Stimulated activated CD4-positive, alpha-beta T cell treated with anti-CD3 and anti-CD28 coated beads, Interleukin-2, amount 100 ng/mL, for 48 hours (primary cell): ENCODE measurements at places on chromosomes 1 and 21.

DNA sequence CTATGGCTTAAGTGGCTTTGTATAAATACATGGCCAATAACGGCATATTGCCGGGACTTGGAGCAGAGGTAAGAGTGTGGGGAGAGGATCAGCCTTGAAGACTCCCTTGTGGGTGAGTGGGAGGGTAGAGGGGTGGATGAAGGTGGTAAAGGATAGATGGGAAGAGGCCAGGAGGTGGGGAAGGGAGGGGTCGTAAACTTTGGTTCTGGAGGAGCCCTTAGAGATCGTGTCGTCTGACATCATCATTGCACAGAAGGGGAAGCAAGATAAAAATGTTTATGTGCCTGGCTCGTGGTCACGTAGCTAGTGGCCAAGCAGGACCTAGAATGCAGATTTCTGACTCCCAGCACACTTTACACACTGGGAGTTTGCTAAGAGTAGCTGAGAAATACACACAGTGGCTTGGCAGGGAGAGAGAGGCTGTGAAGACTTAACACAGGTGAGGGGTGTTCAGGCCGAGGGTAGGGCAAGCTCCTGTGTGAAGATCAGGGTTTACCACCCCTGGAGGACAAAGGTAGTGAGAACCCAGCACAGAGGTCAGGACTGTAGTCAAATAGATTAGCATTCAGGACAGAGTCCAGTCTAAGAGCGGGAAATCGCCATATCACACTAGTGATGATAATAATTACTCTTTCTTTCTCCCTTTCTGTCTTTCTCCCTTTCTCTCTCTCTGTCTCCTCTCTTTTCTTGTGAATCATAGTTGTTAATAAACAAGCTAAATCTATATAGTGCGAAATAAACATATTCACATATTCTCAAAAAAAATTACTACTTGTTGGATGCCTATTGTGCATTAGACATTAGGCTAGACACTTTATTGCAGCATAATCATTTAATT lies 75.5 kb downstream of the LRRC8D start:
- DNase-seq, result no peak

DNA sequence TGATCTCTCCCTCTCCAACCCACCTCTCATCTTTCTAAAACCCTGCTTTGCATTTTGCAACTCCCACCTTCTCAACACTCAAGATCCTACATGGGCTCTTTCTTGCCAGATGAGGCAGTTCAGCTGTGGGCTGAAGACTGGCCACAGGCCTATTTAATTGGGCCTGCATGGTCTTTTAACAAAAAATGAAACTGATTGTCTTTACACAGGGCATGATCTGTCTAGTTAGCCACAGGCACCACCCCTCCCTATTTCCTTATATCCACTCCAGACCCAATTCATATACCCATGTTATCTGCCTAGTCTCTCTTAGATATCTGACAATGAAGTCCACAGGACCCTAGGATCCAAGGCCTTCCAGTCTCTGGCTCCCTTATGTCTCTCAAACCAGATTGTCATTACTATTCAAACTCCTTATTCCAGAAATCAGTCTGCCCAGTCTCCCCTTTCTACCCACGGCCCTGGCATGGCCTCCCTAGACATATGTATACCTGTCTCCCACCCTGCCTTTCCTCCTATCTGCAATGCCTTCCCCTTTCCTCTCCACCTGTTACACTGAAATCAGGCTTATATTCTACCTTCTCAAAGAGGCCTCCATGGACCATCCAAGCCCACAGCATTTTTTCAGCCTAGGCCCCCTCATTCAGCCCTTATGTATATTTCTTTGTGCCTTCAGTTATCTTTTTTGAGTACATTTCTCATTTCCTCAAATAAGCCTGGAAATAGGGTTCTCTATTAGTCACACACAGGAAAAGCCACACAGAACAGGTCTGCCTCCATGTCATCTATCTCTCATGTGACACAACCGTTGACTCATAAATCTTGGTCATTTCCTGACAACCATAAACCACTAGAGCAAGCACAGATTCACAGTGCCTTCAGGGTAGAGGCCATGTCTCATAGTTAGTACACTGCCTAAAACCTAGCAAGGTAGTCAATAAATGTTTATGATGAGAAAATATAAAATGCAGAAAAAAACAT lies 39.0 kb downstream of the LPAR3 start:
- no peak for DNase-seq

GRCh38 chr1:173052681-173053196 lies 2.0 kb upstream of the TNFSF18 start:
- DNase-seq, result no peak

DNA sequence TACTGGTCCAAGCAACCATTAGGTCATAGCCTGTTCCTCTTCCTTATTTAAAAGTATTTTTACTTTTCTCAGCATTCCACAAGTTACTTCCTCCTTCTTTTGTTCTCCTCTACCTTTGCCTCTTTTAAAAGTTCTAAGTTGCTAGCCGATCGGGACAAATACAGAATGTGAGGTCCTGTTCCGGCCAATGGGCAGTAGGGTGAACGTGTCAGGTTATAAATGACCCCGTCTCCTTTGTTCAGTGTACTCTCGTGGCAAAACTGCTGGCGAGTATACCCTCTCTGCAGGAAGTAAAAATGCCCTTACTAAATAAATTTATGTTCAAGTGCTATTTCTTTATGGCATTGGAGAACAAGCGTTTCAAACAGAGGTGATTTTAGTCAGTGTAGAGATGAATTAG lies 2.5 kb downstream of the ADCY10 start:
- DNase-seq, result no peak

GRCh38 chr1:17273096-17273495 lies 24.2 kb downstream of the PADI3 start:
- no peak for DNase-seq

DNA sequence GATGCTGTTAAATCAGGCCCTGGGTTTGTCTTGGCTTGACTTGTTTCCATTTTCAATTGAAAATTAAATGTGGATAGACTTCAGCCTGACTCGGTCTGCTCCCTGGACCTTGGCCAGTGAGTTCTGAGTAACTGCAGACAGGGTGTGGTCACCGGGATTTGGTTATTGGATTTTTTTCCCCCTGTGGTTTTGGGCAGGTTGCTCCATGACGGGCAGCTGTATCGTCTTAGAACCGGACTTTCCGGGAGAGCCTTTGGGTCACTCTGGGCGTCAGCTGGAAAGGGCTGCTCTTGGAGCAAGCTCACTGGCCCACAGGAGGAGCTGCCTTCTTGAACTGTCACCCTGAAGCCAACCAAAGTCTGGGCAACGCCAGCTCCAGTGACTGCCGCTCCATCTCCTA lies 75.0 kb downstream of the CLIC6 start:
- no peak for DNase-seq

DNA sequence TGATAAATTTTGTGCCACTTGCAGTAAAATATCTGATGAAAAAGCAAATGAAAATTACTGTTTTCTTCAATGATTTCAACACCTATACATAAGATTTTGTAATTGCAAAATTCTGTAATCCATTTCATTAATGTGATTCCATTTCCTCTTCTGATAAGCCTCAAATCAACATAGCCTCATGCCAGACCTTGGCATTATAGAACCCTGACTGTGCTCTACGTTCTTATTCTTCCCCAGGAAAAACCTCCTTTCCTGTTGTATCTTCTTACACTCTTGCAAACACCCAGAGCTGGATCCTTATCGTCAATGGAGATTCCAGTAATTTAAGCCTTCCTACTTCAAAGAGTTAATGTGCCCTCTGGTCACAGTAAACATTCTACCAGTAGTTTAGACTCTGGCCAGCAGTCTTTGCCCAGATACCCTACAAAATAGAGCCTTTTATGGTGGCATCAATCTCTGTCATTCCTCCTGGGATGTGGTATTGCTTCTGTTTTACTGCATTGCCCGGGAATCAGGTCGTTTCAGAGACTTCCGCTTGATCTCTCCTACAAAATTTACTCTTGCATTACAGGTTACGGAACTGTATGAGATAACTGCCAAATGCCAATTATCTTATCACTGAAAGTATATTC lies 48.5 kb upstream of the CHRM3 start:
- DNase-seq, result no peak

GRCh38 chr21:40667967-40668366 lies 179.0 kb downstream of the DSCAM start:
- no peak for DNase-seq

DNA sequence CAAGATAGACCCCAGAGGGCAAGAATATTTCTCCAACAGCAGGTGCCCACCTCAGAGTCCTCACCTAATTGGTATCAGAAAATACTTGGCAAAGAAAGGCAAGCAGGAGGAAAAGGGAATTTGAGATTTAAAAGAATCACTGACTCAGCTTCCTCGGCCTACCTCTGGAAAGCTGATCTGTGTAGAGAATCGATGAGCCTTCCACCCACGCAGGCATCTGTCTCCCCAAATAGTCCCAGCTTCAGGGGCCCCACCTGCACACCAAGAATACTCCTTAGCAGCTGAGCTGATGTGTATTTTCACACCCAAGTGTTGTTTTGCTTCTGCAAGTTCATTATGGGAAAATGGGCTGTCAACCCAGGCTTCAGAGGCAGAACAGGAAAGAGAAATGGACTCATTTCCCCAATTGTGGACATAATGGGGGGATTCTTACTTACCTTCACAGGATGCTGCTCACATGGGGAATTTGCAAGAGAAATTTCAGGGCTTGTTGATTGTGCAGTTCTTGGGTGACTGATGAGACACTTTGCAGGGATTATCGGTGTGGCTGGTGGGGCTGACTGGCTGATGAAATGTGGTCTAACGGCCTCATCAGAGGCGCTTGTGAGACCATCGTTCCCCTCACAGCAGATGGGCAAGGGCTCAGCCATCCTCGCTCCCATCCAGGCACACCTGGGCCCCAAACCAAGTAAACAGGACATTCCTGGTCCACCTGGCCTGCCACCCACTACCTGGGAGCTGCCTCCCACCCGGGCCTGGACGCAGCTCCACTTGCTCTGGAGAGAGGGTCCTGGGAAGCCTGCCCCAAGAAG lies 436.3 kb downstream of the PTPRU start:
- no peak for DNase-seq

GRCh38 chr1:22188914-22189313 lies 46.0 kb upstream of the WNT4 start:
- DNase-seq, result no peak

DNA sequence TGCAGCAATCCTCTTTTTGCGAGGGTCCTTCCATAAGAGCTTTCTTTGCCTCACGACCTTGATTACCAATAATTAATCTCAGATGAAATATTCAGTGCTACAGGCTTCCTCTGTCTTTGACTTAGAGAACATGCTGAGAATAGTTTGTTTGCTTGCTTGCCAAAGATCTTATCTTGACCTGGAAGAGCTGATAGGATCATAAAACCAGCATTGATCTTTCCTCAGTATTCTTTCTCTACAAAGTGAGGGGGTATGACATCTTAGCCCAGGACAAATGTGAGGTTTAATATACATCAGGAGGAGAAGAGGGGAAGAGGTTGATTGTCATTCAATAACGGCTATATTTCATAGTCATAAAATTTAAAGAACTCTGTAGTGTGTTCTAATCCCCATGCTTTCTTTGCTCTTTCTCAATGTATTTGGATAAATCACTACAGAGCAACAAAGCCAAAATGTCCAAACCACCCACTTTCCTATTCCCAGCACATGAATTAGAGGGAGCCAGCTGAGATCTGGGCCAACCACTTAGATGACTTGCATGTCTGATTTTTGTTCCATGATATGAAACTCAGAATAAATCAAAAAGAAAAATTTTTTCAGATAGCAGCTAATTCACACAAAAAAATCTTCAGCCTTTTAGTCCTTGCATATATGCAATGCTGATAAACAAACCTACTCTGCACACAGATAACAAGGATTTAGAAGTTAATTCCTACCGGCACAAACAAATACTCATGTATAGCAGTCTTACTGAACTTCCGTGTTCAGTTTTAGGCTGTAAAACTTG lies 50.5 kb upstream of the IPO9 start:
- DNase-seq, result no peak

DNA sequence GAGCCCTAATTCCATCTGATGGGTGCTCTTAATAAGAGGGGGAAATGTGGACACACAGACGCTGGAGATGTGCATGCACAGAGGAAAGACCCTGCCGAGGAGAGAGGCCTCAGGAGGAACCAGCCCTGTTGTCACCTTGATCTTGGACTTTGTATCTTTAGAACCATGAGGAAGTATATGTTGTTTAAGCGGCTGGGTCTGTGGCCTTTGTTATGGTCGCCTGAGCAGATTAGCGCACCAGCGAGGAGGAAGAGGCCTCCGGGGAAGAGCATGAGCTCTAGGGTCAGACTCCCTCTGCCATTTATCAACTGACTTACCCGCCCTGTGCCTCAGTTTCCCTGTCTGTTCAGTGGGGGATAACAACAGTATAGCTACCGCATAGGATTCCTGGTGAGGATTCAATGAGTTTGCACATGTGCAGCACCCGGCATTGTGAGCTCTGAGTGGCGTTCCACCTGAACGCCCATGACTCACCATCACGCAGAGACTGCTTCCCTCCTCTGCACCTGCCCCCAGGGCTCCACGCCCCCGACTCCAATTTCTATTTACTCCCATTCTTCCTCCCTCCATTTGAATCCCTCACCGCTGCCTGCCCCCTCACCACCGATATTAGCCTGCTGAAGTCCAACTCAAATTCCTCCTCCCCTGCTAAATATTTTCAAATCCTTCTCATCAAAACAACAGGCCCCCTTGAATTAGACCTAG lies 67.2 kb downstream of the ATP5PO start:
- no peak for DNase-seq

GRCh38 chr1:110880708-110881374 lies 7.9 kb downstream of the CD53 start:
- no peak for DNase-seq

DNA sequence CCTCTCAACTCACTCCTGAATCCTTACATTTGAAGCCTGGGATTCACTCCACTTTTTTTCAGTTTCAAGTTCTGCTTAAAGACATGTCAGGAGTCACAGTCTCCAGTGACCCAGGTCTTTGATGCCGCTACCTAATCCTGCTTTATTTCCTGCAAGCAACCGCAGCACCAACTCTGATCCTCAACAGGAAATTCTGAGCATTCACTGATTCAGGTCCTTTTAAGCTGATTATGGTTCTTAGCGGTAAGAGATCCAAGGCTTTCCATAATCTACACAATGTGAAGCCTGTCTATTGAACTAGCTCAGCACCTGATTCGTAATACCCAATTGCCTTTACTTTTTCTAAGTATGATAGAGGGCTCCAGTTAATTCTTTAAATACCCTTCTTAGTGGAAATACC lies 43.7 kb upstream of the PIGC start:
- DNase-seq, result no peak

GRCh38 chr1:59678040-59678439 lies 136.7 kb upstream of the HOOK1 start:
- DNase-seq, result no peak

DNA sequence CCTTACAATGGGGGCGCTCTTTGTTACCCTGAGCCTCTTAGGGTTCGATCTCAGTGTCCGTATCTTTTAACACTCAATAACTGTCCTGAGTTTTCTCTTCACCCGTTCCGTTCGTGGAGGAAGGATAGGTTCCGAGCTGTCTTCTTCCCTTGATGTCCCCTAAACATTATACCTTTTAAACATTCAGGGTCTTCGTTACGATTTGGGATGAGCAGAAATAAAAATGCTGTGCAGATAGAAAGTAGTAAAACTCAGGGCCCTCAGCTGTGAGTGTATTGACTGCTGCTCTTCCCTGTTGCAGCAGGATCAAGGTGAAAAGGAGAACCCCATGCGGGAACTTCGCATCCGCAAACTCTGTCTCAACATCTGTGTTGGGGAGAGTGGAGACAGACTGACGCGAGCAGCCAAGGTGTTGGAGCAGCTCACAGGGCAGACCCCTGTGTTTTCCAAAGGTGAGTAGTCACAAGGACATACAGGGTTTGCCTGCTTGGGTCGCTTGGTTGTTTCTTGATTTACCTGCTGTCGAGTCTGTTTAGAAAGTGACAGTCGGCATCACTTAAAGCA lies 784 bp downstream of the RPL11 start:
- DNase-seq, result no peak

GRCh38 chr21:46211786-46212720 lies 16.5 kb downstream of the LSS start:
- DNase-seq, result no peak

- peak; percentile 28 for DNase-seq
Observed at GRCh38 chr1:208243967-208244916, at the start of gene PLXNA2. PLXNA2 (minus strand) TSS chr1:208244384; CDS start chr1:208217922, 26,462 bp downstream.
